Activated naive CD8-positive, alpha-beta T cell treated with anti-CD3 and anti-CD28 coated beads for 36 hours (primary cell): ENCODE measurements at places on chromosomes 5 and 9. TPM values are rescaled to one million over a fixed set of nuclear protein-coding genes. Genes with fewer than 3 reads are reported as not detected.
A peak's percentile ranks its signal among the peaks of the same experiment; 100 is the strongest.

LHX2 gene
- total RNA-seq, result not detected

PCDHA6 gene
- not detected for total RNA-seq

DNA sequence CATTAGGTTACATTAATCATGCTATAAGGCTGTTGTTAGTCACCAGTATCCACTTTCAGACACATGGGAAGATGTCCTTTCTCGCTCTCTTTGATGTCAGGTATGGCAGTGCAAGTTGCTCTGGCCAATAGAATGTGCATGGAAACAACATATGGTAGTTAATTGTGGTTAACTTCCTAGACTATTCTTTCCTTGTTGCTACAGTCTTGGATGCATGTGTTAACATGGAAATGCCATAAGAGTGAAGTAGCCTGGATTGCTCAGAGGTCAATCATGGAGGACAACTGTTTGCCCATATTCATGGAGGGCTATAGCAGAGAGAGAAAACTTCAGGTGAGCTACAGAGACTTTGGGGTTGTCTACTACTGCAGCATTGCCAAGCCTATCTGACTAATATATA, 245.8 kb upstream of the GAS1 start:
- no peak for DNase-seq

- no peak for DNase-seq
These were observed 47.4 kb downstream of the RNF180 start for GRCh38 chr5:64213011-64213410.

CER1 gene
- not detected for total RNA-seq

PLAC8L1 gene
- total RNA-seq, result 0.36 TPM

- no peak for DNase-seq
These were observed 12.8 kb upstream of the PRSS3 start for GRCh38 chr9:33782395-33783152.

- DNase-seq, result no peak
These were observed 75.0 kb upstream of the SLC1A1 start for GRCh38 chr9:4415281-4415680.

FOXD4L6 gene
- not detected for total RNA-seq

DNA sequence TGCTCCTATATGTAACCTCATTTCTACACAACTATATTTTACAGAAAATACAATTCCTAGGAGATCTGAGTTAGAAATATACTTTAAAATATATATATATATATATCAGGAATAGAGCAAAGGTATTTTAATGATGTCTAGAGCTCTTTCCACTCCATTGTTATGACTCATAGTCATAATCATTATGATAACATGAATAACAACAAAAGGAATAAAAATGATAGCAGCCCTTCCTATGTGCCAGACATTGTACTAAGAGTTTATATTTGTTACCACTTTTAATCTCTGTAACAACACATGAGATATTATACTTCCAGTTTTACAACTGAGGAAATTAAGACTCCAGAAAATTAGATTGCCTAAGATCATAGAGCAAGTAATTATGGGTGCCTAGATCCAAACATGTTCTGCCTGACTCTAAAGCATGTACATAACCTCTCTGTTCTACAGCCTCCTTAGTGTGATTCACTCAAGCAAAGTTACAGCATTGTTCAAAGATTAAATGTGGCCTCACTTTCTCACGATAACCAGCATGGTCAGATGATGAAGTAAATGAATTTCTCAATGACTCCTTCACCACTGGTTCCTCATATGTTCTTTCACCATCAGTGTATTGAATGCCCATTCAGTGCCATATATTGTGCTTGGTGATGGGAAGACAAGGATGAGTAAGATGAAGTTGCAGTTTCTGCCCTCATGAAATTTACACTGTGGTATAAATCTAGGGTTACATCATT, 452.1 kb downstream of the EFNA5 start:
- DNase-seq, result no peak

FCHO2 gene
- 0.16 TPM for total RNA-seq

DNA sequence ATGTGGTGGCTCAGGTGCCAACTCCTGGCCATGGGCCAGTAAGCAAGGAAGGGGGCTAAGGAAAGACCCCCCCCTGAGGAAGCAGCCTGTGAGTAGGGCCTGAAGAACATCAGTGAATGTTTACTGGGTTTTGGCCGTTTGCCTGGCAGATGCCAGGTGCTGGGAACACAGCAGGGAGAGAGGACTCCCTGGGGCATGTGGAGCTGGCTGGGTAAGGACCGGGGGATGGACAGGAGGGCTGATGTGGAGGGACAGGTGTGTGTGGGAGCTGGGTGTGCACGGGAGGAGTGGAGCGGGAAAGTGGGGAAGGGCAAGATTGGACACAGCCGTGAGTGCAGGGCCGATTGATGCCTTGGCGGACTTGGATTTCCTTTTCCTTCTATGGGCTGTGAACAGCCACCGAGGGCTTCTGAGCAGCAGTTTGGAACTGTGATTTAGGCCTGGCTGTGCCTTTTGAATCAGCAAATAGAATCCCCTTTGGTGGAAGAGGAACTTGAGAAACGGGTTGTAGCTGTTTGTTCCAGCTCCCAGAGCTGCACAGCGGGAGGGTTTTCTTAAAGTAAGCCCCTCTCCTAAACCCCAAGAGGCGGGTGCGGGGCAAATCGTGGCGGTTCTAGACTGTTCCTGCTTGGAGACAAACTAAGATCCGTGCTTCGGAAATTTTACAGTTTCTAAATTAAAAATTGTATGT, 3.1 kb downstream of the HMCN2 start:
- no peak for DNase-seq

- DNase-seq, result no peak
These were observed 59.1 kb upstream of the FBXW11 start for GRCh38 chr5:172065431-172066065.

DNA sequence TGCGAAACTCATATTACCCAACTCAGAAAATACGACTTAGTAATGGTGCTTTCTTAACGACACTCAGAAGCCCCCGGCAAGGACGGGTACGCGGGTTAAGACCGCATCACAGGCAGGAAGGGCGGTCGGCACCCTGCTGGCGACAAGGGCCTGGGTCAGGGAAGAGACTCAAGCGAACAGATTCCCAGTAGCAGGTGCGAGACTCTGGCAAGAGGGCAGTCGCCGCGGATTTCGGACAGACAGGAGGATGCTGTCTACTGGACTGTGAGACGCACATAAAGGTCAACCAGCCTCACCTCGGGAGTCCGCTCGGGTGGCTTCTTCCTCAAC, 398 bp downstream of the RAPGEF6 start:
- DNase-seq, result peak; percentile 67

DNA sequence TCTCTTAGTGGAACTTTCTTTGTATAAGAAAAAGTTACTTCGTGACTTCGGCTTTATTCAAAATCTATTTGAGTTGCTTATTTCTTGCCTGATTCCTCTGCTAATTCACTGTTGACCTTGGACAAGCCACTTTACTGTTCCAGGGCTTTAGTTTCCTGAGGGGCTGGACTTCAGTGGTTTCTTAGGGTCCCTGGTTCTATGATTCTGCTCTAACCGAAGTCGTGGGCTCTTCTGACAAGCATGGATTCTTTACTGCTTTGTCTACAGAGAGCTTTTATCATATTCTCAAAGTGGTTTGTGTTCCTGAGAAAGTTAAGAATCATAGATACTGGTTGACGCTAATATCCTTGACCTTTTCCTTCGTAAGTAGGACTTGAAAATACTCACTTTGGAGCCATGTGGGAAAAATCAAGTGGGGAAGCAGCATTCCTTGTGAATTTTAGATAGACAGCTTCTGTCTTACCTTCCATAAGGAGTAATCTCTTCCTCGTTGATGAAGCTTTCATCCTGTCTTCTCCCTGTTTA, 21.1 kb downstream of the EXOSC2 start:
- no peak for DNase-seq

DNA sequence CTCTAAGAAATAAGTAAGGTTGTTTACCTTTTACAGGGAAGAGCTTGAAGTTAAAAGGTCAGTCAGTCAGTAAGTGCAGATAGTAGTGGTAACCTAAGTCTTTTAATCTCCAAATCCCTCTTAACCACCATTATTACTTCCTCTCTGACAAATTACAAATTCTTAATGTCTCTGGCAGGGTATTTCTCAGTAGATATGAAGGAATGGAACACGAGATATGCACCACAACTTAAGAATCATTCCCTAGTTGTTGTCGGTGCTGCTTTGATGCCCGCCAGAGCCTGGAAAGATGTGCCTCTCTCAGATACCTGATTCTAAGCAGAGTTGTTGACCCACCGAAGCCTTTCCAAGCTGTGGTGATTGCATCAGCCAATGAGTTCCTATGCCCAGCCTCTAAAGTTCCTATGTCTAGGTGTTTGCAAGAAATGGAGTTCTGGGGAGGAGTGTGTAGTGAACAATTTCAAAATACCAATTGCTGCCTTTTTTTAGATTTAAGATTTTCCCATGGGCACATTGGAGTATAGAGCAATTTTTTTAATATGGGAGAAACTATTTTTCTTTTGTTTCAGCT, 78.5 kb downstream of the CD180 start:
- DNase-seq, result no peak

TCOF1 gene
- total RNA-seq, result 140 TPM

- no peak for DNase-seq
These were observed 73.4 kb downstream of the SGCD start for GRCh38 chr5:156400231-156400986.

NADK2 gene
- total RNA-seq, result 24.5 TPM

GRCh38 chr9:20294046-20294750, 328.1 kb downstream of the MLLT3 start:
- DNase-seq, result no peak

DNA sequence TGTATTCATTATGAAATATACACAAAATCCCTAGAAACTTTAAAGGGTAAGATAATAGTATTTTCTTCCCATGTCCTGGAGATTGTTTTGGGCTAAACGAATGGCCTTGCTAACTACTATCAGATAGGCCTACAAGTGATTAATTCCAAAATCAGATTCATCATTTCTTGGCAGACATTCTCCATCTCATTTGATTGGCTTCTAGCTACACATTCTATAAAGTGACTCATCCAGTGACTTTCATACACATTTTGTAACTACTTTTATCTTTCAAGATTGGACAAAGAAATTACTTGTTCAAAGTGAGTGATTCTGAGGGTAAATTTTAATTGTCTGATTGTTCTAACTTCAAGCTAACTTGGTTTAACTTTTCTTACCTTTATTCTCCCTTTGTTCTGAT, 93.3 kb downstream of the RAPGEF6 start:
- no peak for DNase-seq

MAMDC2 gene
- total RNA-seq, result not detected
